Left renal cortex interstitium (tissue), 4 donors: ENCODE measurements at places on chromosomes 3 and 15. TPM values are rescaled to one million over a fixed set of nuclear protein-coding genes. Genes with fewer than 3 reads are reported as not detected.

- DNase-seq, result no peak
Observed at GRCh38 chr15:88470625-88471372, 3.3 kb downstream of the MRPS11 start.

The XCR1 gene
- 0.31 TPM for polyA plus RNA-seq

The LRRC15 gene
- polyA plus RNA-seq, result not detected

DNA sequence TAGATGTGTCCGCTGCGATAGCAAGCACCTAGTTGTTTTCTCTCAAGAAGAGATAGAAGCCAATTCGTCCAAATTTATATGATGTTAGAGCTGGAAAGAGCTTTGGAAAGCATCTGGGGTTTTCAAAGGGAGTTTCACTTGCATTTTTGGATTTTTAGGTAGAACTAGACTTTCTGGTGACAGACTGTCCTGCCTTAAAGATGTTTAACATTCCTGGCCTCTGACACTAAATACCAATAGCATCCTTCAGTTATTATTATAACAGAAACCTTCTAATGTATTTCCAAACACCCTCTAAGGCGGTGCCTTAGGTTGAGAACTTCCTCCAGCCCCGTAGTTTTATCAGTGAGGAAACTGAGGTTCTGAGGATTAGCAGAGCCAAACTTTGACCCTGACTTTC, 305.3 kb downstream of the SATB1 start:
- no peak for DNase-seq

GRCh38 chr15:37028625-37029296, 71.6 kb downstream of the MEIS2 start:
- DNase-seq, result no peak

DNA sequence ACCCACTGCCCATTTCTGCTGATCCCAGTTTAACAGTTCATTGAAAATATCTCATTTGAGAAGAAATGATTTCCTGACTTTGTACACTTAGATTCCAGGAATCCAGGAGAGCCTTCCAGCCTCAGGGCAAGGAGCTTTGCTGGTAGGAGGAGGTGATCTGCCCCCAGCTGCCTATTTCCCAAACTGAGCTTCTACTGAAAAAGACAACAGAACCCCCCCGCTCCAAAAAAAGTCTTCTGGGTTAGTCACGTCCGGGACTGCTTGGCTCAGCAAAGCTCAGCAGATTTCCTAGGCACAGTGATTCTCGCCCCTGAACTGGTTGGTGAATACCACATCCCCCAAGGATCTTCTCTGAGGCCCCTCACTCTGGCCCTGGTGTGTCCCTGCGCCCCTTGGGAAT, 13.1 kb downstream of the SLC6A6 start:
- no peak for DNase-seq

GRCh38 chr3:171336406-171336805, 123.8 kb downstream of the TNIK start:
- DNase-seq, result no peak

The IL12A gene
- 0.91 TPM for polyA plus RNA-seq

GRCh38 chr3:101817992-101818391, 31.3 kb upstream of the NFKBIZ start:
- no peak for DNase-seq

DNA sequence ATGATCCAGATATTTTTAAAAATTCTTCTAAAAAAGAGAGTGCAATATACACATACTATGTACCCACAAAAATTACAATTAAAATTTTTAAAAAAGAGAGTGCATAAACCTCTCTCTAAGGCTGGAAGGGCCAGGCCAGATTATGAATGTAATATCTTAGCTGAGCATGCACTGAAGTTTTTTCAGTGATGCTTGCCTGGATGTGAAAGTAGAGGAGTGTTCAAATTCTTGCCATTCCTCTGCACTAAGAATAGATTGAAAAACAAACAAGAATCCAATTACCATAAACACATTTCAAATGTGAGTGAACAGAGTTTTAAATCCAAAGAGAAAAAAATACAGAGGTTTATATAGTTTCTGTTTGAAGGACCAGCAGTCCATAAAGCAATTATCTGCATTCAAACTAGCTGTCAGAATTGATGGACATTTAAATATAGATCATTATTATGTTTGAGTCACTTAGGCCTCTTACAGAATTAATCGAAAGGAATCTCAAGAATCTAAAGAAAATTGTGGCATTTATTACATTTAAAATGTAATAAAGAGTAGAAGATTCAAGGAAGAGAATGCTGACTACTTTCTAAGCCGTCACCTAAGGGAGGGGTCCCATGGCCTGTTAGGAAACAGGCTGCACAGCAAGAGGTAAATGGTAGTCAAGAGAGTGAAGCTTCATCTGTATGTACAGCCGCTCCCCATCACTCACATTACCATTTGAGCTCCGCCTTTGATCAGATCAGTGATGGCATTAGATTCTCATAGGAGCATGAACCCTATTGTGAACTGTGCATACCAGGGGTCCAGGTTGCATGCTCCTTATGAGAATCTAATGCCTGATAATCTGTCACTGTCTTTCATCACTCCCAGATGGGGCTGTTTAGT, 159.3 kb upstream of the MDFIC2 start:
- DNase-seq, result no peak

- no peak for DNase-seq
Observed at GRCh38 chr3:108835101-108835500, 12.5 kb downstream of the TRAT1 start.

- DNase-seq, result no peak
Observed at GRCh38 chr3:172296975-172297332, 151.3 kb downstream of the GHSR start.

The TMEM158 gene
- 12.5 TPM for polyA plus RNA-seq

DNA sequence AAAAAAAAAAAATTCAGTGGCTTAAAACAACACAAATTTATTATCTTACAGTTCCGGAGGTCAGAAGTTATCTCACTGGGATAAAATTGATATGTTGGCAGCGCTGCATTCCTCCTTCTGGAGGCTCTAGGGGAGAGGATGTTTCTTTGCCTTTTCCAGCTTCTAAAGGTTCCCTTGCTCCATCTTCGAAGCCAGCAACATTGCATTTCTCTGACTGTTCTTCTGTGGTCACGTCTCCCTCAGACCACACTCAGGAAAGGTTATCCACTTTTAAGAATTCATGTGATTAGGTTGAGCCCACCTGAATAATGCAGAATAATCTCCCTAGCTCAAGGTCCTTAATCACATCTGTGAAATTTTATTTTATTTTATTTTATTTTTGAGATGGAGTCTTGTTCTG, 23.4 kb upstream of the ACAP2 start:
- no peak for DNase-seq

GRCh38 chr15:75736256-75736655, 23.6 kb upstream of the CSPG4 start:
- DNase-seq, result no peak

DNA sequence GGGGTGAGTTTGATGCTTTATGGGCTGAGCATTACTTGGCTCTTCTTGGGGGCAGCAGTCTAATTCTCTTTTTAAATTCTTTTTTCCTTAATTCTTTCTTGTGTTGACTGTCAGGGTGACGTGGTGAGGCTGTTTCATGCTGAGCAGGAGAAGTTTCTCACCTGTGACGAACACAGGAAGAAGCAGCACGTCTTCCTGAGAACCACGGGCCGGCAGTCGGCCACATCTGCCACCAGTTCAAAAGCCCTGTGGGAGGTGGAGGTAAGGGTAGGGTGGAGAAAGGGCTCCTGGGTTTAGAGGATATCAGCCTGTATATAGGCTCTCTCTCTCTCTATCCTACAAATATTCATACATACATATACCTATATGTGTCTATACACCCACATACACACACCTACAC, 152.3 kb downstream of the ITPR1 start:
- DNase-seq, result no peak

DNA sequence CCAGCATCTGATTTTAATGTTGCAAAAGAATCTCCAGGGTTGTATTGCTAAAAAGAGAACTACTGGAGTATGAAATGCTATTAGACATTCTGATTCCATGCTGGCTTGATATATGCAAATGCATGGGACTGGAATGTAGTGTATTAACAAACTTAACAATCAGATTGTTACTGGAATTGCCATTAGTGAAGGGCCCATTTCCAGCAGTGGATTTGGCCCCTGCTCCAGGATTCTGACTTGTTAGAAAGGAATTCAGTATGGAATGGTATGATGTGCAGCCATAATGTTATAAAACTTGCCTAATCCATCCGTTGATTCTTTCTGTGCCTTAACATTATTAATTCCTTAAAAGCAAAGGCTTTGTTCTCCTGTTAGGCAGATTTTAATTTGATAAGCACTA, 7.9 kb downstream of the ARRDC4 start:
- DNase-seq, result no peak

- DNase-seq, result no peak
Observed at GRCh38 chr3:26657348-26657976, 34.9 kb downstream of the LRRC3B start.

The GABRA5 gene
- 0.28 TPM for polyA plus RNA-seq

- DNase-seq, result no peak
Observed at GRCh38 chr3:45990181-45990580, 5.4 kb downstream of the FYCO1 start.

- DNase-seq, result no peak
Observed at GRCh38 chr3:112437146-112438022, 61.9 kb downstream of the BTLA start.

DNA sequence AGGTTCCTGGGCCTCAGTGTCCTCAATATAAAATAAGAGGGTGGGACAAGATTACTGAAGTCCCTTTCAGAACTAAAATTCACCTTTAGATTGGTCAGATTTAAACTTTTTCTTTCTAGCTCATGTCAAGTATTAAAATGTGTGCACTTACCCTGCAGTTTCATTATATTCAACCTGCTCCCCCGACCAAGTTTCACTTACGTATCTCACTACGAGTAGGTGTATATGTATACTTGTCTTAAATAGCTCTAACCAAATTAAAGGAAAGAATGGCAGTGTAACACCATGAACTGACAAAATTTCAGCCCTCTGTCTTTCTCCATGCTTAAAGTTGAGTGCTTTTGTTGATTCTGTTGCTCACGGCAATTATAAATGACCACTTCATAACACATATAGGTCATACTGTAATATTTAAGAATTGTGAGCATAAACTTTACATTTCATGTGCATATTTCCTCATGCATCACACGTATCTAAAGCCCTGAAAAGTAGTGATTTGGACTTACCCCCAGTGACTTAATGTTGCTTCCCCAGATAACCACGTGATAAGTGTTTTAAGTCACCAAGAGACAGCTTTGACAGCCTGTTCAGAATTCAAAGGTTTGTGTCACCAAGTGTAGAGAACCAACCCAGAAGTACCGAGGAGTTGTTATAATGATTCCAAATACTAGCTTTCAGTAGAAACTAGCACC, 70.0 kb downstream of the PGPEP1L start:
- no peak for DNase-seq

- no peak for DNase-seq
Observed at GRCh38 chr3:159273070-159273469, 471.2 kb downstream of the MFSD1 start.

- no peak for DNase-seq
Observed at GRCh38 chr3:12024959-12025570, 20.9 kb downstream of the SYN2 start.

The NMD3 gene
- polyA plus RNA-seq, result 56.0 TPM

GRCh38 chr15:92959219-92959618, 59.1 kb downstream of the CHD2 start:
- no peak for DNase-seq

- peak; percentile 40 for DNase-seq
Observed at GRCh38 chr3:133377396-133377795, 22.5 kb upstream of the BFSP2 start.

- no peak for DNase-seq
Observed at GRCh38 chr3:190116551-190117067, 4.1 kb downstream of the P3H2 start.

GRCh38 chr3:154034797-154035330, 86.3 kb upstream of the ARHGEF26 start:
- DNase-seq, result no peak

The PLSCR4 gene
- polyA plus RNA-seq, result 20.0 TPM

GRCh38 chr3:51434746-51435327, 43.8 kb downstream of the RBM15B start:
- DNase-seq, result no peak

The PATL2 gene
- polyA plus RNA-seq, result 1.2 TPM

The LRRN1 gene
- polyA plus RNA-seq, result 21.7 TPM

The TM6SF1 gene
- polyA plus RNA-seq, result 1.5 TPM

The C3orf85 gene
- 14.4 TPM for polyA plus RNA-seq

GRCh38 chr3:179743913-179744312, 91.1 kb downstream of the USP13 start:
- no peak for DNase-seq

GRCh38 chr15:88207565-88207964, 49.0 kb downstream of the NTRK3 start:
- no peak for DNase-seq

The KLHL6 gene
- polyA plus RNA-seq, result 1.5 TPM

- DNase-seq, result no peak
Observed at GRCh38 chr15:80803580-80804525, 24.7 kb downstream of the CEMIP start.
